Articular chondrocyte of knee joint (primary cell): ENCODE measurements at places on chromosomes 3 and 15. TPM values are rescaled to one million over a fixed set of nuclear protein-coding genes. Genes with fewer than 3 reads are reported as not detected.

EID1 gene
- 269 and 271 TPM in 2 replicates for total RNA-seq

SGO1 gene
- 4.2 and 5.4 TPM in 2 replicates for total RNA-seq

ARPC4 gene
- total RNA-seq = 189 and 224 TPM in 2 replicates

SEMA7A gene
- total RNA-seq = 7.1 and 12.7 TPM in 2 replicates

RAF1 gene
- 104 and 110 TPM in 2 replicates for total RNA-seq

LRRC49 gene
- 20.3 and 22.2 TPM in 2 replicates for total RNA-seq

MASP1 gene
- total RNA-seq = 6.5 and 15.1 TPM in 2 replicates

CHST13 gene
- 0.11 TPM in 1 of 2 replicates, not detected in the other for total RNA-seq

CD200 gene
- total RNA-seq = not detected in 2 replicates

NRG4 gene
- total RNA-seq = 0.26 TPM in 1 of 2 replicates, not detected in the other

COL6A5 gene
- not detected in 2 replicates for total RNA-seq

TBL1XR1 gene
- 481 and 541 TPM in 2 replicates for total RNA-seq

ACOX2 gene
- total RNA-seq = 3.2 and 14.2 TPM in 2 replicates

ZNF501 gene
- 6.9 and 9.5 TPM in 2 replicates for total RNA-seq

REC114 gene
- total RNA-seq = not detected in 2 replicates

ARHGEF26 gene
- 5.1 and 5.2 TPM in 2 replicates for total RNA-seq

EBLN2 gene
- 6.7 and 6.8 TPM in 2 replicates for total RNA-seq

LRRIQ4 gene
- total RNA-seq = under 0.01 TPM in 1 of 2 replicates, not detected in the other

ASB14 gene
- total RNA-seq = under 0.01 and 0.11 TPM in 2 replicates

SPG11 gene
- total RNA-seq = 78.8 and 85.9 TPM in 2 replicates

TGM5 gene
- total RNA-seq = 0.22 and 0.78 TPM in 2 replicates

PRR23A gene
- total RNA-seq = not detected in 2 replicates

NSMCE3 gene
- 10.4 and 10.7 TPM in 2 replicates for total RNA-seq

TBC1D2B gene
- 46.5 and 51.0 TPM in 2 replicates for total RNA-seq

LYZL4 gene
- total RNA-seq = not detected in 2 replicates

SNUPN gene
- 35.8 and 48.1 TPM in 2 replicates for total RNA-seq

MUSTN1 gene
- total RNA-seq = 0.39 TPM in 1 of 2 replicates, not detected in the other

MEIS2 gene
- total RNA-seq = 13.9 and 15.8 TPM in 2 replicates
